Glomerular endothelial cell (primary cell): ENCODE measurements at places on chromosomes 2 and 18.

GRCh38 chr18:12005538-12006487 is 24.5 kb downstream of the IMPA2 start:
- DNase-seq = no peak

DNA sequence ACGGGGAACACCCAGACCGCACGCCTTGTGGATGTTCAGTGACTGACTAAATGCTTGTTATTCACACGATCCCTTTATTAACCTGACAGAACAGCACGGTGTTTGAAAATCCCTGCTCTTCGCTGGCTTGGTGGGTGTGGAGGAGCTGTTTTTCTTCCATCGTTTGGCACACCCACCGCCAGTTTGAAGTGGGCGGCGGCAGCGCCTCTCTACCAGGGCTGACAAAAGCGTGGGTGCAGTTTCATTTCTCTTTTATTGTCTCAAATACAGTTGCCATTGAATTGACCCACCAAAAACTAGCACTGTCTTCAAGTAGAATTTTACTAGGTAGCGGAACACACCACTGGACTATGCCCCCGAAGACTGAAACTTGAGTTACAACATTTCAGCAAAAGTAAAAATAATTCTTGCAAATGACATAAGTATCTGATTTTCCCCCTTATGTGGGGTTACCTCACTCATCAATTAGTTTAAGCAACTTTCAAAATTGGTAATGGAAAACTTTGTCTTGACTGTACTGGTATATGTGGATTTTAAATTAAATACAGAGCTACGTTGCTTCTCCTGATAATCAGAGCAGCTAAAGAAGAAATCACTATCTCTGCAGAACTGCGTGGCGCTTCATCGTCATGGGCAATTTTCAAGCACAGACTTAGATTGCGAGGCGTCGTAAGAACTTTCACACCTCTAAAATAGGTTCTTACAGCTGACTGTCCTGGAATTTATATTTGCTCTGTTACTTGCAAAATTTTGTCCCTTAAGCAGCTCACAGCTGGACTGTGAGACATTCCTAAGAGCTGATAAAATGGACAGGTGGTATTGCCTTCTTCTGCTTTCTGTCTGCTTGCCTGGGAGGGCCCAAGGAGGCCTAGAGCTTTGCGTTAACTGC is 60.9 kb downstream of the LDLRAD4 start:
- DNase-seq = no peak

GRCh38 chr18:49127471-49128190 is 176.9 kb upstream of the SMAD7 start:
- no peak for DNase-seq

DNA sequence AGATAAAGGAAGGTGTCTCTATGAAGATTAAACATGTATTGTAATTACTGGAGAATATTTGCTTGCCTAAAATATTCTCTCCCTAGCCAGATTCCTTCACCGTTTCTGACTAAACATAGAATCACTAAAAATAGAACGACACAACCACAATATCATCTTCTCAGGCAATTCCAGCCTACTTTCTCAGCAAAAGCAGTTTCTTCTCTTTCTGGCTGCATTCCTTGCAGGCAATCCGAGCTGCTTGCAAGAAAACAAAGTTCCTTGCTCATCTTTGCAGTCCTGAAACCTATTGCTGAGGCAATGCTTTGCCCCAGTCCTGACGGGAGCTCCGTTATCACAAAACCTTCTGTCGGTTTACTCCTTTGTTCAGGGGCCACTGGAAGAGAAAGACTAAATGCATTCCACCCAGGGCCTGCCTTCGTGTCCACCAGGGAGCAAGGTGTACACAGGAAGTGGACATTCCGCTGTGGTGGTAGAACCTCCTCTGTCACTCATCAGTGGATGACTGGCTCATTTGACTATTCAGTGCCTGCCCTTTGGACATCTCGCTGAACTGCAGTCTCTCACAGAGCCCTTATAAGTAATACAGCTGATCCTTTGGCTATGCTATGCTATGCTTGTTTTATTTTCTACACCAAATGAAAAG is 239.2 kb upstream of the DOK6 start:
- no peak for DNase-seq

GRCh38 chr2:203704430-203704829 is 2.0 kb upstream of the CD28 start:
- no peak for DNase-seq

GRCh38 chr2:112686348-112687217 is 34.2 kb upstream of the NT5DC4 start:
- DNase-seq = no peak

DNA sequence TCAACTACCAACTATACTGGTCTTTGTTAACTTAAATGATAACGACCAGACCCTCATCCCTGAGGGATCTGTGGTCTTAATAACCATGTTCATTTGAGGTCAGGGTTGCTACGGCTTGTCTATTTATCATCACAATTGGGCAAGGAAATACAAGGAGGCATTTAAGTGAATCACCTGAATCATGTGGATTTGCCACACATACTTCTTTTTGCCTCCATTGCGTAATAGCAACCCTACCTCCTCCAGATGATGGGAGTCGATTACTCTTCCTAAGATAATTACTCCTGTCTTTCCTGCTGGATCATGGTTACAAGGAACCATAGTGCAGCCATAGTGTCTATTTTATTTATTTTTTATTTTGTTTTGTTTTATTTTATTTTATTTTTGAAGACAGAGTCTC is 42.2 kb downstream of the TAF4B start:
- no peak for DNase-seq

DNA sequence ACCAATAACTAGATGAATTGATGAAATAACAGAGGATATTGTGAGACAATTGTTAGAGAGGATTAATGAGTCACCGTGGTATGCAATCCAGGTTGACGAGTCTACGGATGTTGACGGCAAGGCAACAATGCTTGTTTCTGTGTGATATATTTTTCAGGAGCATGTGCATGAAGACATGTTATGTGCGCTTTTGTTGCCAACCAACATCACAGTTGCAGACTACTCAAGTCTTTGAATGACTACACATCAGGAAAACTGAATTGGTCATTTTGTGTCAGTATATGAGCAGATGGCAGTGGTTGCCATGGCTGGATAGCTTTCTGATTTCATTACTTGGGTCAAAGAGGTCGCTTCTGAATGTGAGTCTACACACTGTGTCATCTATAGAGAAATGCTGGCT is 96.8 kb upstream of the CRACDL start:
- DNase-seq = no peak

DNA sequence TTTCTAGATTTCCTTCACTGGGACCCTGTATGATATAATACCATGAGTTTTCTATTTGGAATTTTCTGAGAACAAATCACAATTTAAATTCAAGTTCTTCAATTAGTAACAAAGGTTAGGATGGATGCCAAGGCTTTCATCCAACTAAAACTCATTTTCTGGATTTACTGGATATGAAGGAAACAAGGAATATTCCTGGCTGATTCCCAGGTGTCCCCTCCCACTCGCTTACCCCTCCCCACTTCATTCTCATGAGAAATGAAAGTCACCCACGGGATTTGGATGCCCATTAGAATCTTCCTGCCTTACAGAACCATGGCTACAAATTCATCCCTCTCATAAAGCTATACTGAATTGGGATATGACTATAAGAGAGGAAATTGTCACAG is 40.0 kb downstream of the RNU4ATAC start:
- DNase-seq = no peak

- DNase-seq = no peak
These were observed 248.5 kb downstream of the ZNF516 start for GRCh38 chr18:76246590-76246989.

DNA sequence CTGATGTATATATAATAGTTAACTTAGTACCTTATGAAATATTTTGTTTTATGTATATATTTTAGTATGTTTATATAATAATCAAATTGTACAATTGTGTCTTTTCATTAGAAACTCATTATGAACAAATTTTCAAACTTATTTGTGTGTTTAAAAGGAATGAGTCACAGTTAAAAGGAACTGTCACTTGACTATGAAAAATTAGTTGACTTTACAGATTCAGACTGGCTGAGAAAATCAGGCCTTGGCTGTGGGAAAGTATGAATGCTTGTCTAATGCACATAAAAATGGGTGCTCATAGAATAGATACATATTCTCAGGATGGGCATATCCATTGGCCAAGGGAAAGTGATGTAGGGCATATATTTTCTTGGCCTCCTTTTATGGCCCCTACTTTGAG is 576.8 kb downstream of the SATB2 start:
- DNase-seq = no peak

DNA sequence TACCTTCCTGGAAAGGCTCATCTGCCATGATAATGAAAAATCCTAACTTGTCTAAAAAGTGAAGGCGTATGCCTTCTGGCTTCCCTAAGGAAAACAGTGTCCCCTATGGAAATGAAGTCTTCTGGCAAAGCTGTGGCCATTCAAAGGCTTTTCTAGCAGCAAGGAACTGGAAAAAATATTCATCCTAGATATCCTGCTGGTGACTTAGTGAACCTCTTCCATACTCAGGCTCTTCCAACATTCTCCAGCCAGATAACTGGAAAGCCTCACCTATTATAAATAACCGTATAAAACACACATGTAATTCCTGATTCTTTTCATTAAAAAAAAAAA is 84.7 kb downstream of the RBMS1 start:
- DNase-seq = no peak

- DNase-seq = no peak
These were observed 33.3 kb downstream of the FAM178B start for GRCh38 chr2:96952976-96953610.

GRCh38 chr2:196719110-196719872 is 79.8 kb downstream of the CCDC150 start:
- no peak for DNase-seq

DNA sequence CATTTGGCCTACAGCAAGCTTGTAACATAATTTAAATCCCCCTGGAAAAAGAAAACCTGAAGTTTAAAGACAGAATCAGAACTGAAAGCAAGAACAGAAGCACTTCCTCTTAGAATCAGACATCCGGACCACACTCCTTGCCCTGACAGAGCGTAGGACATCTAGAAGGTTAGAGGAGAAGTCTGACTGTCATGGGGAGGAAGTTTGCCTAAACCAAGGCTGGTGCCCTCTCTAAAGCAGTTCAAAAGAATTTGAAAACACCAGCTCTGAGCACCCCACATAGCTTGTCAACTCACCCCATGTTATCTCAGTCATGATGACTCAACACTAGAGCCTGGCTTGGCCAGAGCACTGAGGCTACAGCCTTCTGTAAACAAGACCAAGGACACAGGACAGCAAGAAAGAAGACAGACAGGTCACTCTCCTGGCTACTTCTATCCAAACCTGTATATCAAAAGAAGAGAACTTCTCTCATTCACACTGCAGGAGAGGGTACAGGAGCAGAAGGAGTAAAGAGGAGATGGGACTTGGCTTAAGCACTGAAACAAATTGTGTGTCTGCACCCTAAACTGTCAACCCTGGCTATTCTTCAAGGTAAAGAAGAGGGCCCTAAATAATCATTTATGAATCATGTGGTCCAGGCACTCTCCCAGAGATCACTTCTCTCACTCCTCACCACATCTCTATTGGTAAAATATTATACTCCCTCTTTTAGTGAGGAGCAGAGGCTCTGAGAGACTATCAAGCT is 198.6 kb downstream of the MEMO1 start:
- DNase-seq = no peak

DNA sequence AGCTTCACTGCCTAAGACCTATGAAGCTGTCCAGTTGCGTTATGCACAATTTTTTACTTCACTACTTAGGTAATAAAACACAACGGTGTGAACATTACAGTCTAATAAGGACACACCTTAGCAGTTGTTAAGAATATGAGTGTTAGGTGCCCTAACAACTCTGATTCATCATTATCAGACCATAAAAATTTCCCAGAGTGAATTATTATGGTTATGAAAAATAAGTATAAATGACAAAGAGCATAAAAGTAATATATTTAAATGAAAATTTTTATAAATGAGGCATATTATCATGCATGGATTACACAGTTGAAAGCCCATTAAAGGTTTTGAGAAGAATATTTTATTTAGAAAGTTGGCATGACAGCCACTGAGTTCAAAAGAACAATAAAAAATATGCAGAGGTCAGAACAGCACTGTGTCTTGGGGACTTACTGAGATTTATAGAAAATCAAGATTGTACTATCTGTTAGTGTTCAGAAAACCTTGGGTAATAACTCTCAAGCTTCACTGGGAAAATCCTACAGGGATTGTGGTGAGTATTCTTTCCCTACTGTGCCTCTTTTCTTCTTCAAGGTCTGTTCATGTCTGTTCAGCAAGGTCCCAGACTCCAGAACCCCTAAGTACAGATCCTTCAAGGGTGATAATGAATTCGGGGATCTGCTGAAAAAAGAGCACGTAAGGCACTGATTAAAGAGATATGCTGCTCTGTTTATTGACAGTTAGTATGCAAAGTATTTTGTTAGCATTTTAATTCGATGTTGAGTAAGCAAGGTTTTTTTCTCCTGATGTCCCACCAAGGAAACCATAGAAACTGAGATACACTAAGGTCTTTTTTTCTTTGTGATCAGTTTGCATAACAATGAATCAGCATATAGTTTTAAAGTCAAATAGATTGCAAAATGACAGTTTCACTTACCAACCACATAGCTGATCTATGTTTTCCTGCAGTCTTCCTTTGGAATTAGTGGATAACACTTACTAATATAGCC is 250.0 kb downstream of the DSEL start:
- DNase-seq = no peak

GRCh38 chr18:60149316-60149715 is 223.3 kb downstream of the MC4R start:
- no peak for DNase-seq

GRCh38 chr2:14633461-14634181 is 1.1 kb downstream of the LRATD1 start:
- no peak for DNase-seq

- DNase-seq = no peak
These were observed 440.5 kb downstream of the NUP35 start for GRCh38 chr2:183564726-183565125.

GRCh38 chr2:136225950-136226835 is 108.2 kb upstream of the CXCR4 start:
- DNase-seq = no peak

DNA sequence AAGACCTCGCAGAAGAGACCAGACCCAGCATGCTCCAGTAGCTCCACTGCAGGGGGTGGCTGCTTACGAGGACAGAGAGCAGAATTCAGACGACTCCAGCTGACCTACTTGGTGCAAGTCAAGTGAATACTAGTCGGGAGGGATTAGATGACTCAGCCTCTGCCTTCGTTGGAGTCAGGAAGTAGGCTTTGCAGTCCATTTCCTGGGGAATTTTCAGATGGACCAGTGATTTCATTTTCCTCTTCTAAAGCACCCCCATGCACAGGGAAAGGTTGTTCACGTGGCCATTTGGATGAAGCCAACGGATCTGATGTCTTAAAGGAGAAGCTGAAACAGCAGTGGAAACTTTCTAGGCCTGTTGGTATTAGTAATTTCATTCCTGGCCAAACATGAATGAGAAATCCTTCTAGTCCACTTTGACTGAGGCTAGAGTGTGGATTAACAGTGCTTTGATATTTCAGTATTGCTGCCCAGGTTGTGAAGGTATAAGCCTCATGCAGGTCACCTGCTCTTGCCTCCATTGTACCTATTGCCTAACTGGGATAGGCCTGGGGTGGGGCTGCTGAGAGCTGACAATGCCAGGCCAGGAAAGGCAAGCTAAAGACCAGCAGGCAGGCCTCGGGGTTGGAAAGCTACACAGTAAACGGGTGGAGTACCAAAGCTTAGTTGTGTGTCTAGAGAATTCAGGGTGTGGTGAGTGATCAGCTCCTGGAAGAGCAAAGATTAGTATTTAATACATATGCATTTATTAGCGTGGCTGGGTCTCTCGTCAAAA is 117.6 kb upstream of the FOSL2 start:
- peak; percentile 99 for DNase-seq

GRCh38 chr2:238839428-238839827 is 8.5 kb upstream of the TWIST2 start:
- DNase-seq = no peak
